Gastroesophageal sphincter (tissue), 4 donors: ENCODE measurements at places on chromosomes 13 and 19. TPM values are rescaled to one million over a fixed set of nuclear protein-coding genes. Genes with fewer than 3 reads are reported as not detected.

- ATAC-seq, result no peak
Measured at GRCh38 chr19:40178756-40179155, 12.5 kb upstream of the MAP3K10 start.

GRCh38 chr13:95948656-95949055 lies 104.5 kb downstream of the UGGT2 start:
- no peak for ATAC-seq

Gene MYO1F
- total RNA-seq, result 41.5 TPM

Gene CGB2
- total RNA-seq, result not detected

DNA sequence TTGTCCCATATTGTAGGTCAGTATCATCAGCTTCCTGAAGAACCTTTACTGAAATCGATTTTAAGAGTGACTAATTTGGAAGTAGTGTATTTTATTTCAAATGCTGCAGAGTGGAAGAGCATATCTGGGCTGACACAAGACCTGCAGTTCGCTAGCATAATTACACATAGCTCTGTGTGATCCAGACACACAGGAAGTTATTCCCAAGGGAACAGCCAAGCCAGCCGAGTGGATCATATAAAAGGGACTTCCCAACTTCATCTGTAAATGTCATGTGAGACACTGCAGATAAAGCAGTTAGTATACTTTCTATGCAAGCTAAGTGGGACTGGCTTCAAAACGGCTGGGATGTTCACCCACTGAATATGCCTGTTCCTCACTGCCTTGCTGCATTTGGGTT lies 760.4 kb downstream of the SLITRK1 start:
- ATAC-seq, result no peak

- no peak for ATAC-seq
Measured at GRCh38 chr13:99225078-99225477, 24.4 kb downstream of the UBAC2 start.

DNA sequence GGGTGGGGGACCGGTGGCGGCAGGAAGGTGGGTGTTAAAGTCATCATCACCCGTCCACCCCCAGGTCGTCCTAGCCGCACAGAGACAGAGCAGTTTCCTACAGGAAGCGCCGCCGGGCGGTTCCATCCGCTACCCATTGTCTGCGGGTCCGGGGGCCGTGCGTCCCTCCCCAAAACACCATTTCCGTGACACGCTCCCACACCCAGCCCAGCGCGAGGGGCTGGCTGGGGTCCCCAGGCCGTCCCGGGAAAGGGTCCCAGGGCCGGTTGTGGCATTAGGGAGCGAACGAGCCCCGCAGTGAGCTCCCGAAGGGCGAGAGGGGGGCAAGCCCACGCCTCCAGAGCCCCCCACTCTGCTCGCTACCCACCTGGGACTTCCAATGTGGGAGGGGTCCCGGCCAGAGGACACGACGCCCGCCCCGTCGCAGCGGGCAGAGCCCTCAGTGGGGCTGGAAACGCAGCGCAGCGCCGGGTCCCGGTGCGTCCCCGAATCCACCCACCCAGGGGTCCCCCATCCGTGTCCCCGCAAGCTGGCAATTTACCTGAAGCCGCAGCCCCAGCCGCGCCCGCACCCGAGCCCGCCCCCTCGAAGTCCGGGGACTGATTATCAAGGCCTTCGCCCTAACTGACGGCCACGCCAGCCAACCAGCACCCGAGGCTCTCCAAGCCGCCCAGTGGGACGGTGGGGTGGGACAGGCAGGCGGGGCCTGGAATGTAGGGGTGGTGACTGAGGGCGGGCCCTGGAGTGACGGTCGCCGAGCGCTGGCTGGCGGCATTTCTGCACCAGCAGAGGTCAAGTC lies at the start of gene KANK3:
TSS of gene KANK3 (minus strand) at position 579 of the 799 bp plus-strand sequence. CDS start 5,434 bp downstream, outside the sequence.
- ATAC-seq, result peak; percentile 93

Gene ELL
- total RNA-seq, result 19.0 TPM

GRCh38 chr19:36418287-36419001 lies at the start of gene ZFP82:
Gene ZFP82, minus strand, starts transcription at chr19:36418644. Its CDS starts 8,855 bp downstream, at chr19:36409789.
- ATAC-seq, result peak; percentile 94

- ATAC-seq, result no peak
Measured at GRCh38 chr13:82356667-82357410, 1525.4 kb downstream of the SLITRK1 start.

GRCh38 chr19:51799034-51799773 lies 4.2 kb downstream of the FPR3 start:
- peak; percentile 96 for ATAC-seq

DNA sequence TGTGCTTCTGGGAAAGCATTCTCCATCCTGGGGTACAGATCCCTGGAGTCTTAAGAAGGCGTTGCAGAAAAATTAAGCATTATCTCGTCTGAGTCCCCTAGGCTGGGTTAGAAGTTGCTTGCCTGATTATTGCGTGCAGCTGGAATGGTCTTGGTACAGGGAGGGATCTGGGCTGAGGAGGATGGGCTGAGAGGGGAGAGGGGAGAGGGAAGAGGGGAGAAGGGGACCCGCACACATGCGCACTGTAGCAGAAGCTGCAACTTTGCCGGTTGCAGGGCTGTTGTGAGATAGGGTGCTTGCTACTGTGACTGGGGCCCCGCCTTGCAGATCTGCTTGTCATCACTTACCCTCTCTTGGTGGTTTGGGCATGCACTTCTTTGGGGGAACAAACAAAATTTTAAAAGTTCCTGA lies 316.8 kb downstream of the DLEU7 start:
- ATAC-seq, result no peak

GRCh38 chr19:40191836-40192646 lies 815 bp downstream of the MAP3K10 start:
- peak; percentile 8 for ATAC-seq

- ATAC-seq, result no peak
Measured at GRCh38 chr19:44882063-44882462, 9.0 kb upstream of the TOMM40 start.

- no peak for ATAC-seq
Measured at GRCh38 chr19:5247957-5248705, 92.5 kb downstream of the PTPRS start.

Gene C1QTNF9B
- total RNA-seq, result 2.6 TPM

DNA sequence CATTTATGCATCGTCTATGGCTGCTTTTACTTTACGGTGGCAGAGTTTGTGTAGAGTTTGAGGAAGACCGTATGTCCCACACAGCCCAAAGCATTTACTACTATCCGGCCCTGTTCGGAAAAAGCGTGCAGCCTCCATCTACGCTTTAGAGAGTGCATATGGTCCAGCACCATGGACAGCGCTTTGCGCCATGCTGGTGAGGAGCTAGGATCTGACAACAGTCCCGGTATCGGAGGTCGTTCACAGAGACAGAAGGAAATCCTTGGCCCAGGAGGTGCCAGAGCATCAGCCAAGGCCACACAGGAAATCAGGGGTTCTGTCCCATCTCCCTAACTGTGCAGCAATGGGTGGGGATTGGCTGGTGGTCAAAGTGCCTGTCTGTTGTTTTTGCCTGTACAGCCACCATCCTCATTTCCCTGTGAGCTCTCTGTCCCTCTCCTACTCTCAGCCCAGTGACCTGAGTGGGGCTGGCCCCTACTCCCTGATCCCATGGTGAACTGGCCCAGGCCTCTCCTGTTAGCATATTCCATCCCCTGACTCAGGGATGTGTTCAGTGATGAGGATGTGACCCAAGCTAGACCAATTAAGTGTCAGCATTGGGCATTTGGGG lies 16.2 kb upstream of the PRODH2 start:
- ATAC-seq, result peak; percentile 36

- ATAC-seq, result peak; percentile 64
Measured at GRCh38 chr19:3080286-3080685, 13.9 kb upstream of the GNA11 start.

DNA sequence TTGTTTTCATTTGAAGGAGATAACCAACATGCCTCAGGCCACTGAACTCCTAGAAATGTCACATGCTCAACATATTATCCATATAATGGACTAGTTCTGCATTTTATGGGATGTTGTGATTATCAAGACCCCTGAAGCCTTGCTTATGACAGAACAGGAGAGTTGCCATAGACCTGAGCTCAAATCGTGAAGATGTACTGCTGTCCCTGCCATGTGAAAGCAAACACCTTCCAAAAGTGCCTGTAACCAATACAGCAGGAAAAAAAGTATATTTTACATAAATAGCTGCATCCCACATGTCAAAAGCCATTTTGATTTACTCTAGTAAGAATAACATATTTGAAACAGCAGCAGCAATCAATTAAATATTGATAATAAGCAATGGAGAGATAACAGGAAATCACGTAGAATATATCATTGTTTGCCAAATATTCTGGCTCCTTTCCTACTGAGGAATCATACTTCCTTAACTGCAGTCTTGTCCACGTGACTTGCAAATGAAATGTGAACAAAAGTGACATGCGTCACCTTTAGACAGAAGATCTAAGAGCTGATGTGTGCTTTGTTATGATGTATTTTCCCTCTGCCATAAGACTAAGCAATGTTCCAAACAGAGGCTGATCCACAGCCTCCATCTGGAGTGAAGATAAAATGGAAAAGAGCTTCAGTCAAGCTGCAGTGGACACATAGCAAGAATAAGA lies 33.5 kb downstream of the SLC25A30 start:
- ATAC-seq, result no peak

GRCh38 chr19:13152356-13152973 lies 2.3 kb downstream of the IER2 start:
- peak; percentile 0 for ATAC-seq

Gene CLEC17A
- total RNA-seq, result not detected

GRCh38 chr13:47256618-47257017 lies 359.8 kb upstream of the HTR2A start:
- ATAC-seq, result no peak

- no peak for ATAC-seq
Measured at GRCh38 chr19:36215276-36216123, 594 bp downstream of the ZNF146 start.

Gene KLF1
- total RNA-seq, result not detected

Gene ERFL
- not detected for total RNA-seq

GRCh38 chr13:80989747-80990146 lies 648.8 kb upstream of the SPRY2 start:
- ATAC-seq, result no peak

Gene ONECUT3
- total RNA-seq, result 0.04 TPM
